Left cardiac atrium (tissue), 4 donors: ENCODE measurements at places on chromosomes 5 and 9. TPM values are rescaled to one million over a fixed set of nuclear protein-coding genes. Genes with fewer than 3 reads are reported as not detected.
A peak's percentile ranks its signal among the peaks of the same experiment; 100 is the strongest.

- no peak for DNase-seq
These were observed 57.4 kb upstream of the SIMC1 start for GRCh38 chr5:176180781-176181180.

DNA sequence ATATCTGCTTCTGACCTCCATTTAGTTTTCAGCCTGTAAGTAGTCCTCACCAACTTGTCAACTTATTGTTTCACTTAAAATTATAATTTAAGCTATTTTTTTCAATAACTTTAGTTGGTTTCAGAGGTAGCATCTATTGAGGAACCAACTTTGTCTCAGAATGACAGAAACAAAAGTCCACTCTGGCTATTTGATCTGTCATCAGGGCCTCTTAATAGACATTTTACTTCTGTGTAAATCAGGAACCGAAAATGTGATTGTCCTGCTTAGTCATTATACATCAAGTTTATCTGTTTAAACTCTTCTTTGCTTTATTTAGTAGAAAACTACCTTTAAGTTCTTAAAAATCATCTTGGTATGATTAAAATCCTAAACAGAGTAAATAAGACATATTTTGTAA, 820.8 kb upstream of the EDIL3 start:
- DNase-seq = no peak

GRCh38 chr5:10756549-10756948, 4.5 kb downstream of the DAP start:
- no peak for DNase-seq

DNA sequence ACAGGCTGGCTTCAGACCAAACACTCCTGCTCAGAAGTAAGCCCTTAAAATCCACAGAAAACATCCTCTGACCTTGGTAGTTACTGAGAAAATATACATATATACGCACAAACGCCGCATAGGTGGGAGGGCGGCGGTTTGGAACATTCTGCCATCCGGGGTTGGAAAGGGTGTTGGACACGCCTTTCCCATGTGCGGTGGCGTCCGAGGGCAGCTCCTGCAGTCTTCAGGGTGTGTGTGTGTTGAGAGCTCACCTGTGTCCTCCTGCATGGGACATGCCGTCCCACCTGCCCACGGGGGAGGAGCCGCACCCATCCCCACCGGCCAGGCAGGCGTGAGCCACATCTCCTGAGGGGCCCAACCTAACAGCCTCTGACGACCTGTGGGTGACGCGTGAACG, 28.2 kb downstream of the SLC9A3 start:
- no peak for DNase-seq

DNA sequence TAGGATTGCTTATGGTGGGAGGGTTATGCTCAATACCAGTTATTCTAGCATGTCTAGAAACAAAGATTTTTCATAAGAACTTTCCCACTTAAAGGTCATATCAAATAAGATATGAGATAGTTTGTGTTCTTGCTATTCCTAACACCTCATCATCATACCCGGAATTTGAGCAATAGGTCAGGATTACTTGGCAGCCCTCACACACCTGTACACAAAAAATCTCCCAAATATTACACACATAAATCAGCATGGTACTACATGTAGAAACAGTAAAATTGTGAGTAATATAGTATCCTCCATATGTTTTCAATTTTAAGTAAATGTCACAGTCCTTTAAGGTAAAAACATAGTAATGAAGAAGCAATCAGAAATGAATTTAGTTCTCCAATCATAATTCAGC, 113.7 kb downstream of the SLC25A46 start:
- no peak for DNase-seq

GRCh38 chr9:105245029-105245890, 809 bp downstream of the SLC44A1 start:
- DNase-seq = peak; percentile 35

GRCh38 chr9:107375001-107375400, 91.9 kb downstream of the RAD23B start:
- no peak for DNase-seq

GRCh38 chr5:87195104-87195591, 72.5 kb upstream of the RASA1 start:
- DNase-seq = no peak

- DNase-seq = no peak
These were observed 735 bp downstream of the IDNK start for GRCh38 chr9:83623679-83624076.

DNA sequence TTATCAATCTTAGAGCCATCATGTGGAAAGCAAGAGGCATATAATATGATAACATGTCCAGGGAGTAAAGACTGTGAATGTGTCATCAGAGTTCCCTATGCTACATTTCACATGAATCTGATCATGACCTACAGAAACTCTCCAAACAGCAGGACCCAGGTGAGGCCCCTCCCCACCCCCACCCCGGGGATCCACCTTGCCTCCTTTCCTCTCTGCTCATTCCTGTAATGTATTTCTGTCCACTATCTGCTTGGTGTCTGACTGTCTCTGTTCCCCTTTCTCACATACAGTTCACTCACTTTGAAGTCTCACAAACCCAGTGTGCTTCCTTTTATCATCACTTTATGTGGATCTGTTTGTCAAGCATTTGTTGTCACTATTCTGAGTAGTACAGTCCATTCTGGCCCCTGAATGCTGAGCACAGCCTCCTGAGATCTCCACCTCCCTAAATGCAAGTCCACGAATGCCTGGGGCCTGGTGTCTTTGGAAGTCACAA, 76.4 kb upstream of the SMARCA2 start:
- no peak for DNase-seq

- no peak for DNase-seq
These were observed 184.8 kb upstream of the CD180 start for GRCh38 chr5:67381236-67381880.

- no peak for DNase-seq
These were observed 445.4 kb upstream of the ITGA1 start for GRCh38 chr5:52342361-52342760.

- no peak for DNase-seq
These were observed 403.7 kb upstream of the TRPC7 start for GRCh38 chr5:136769093-136769492.

DNA sequence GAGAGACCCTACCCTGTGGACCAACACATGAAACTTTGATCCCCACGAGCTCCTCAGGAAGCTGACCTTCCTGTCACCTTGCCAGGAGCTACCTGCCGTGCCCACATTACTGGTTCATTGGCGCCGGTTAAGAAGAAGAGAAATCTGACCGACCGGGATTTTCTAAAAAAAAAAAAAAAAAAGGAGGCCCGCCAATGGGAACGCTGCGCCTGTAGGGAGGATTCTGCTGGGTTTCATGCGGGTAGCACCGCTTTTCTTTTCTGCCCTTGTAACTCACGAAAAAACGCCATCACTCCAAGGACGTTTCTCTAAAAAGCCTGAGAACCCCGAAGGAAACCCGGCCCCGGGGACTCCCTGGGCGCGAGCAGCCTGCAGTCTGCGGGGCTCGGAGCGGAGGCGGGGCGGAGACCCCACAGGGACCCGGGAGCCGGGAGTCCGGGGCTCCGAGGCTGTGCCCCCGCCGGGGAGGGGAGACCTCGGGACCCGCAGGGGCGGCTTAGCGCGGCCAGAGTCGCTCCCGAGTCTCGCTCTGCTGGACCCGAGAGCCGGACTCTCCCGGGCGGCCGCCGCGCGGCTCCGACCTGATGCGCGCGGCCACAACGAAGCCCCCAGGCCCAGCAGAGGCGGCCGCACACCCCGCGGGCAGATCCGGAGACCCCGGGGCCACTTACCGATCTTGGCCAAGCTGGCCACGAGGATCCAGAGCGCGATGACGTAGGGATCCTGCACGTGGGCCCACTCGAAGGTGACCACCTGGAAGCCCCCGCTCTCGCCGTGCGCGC, 617 bp downstream of the SLC9A3 start:
- DNase-seq = no peak

DNA sequence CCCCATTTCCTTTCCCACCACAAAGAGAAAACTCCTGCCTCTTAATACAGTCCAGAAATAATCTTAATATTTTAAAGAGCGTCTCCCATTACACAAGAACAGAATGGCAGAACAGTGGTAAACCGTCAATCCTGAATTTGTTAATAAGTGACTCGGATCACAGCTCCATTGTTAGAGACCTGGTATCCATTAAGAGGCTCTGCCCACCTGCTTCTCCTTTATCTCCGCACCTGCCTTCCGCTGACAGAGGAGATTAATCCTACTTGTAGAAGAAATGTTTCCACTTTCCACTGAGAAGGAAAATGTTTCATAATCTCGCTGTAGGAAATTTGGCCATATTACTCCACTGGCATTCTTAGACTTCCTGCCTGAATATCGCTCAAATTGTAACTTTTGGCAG, 1493.2 kb downstream of the MAT2B start:
- DNase-seq = no peak

DNA sequence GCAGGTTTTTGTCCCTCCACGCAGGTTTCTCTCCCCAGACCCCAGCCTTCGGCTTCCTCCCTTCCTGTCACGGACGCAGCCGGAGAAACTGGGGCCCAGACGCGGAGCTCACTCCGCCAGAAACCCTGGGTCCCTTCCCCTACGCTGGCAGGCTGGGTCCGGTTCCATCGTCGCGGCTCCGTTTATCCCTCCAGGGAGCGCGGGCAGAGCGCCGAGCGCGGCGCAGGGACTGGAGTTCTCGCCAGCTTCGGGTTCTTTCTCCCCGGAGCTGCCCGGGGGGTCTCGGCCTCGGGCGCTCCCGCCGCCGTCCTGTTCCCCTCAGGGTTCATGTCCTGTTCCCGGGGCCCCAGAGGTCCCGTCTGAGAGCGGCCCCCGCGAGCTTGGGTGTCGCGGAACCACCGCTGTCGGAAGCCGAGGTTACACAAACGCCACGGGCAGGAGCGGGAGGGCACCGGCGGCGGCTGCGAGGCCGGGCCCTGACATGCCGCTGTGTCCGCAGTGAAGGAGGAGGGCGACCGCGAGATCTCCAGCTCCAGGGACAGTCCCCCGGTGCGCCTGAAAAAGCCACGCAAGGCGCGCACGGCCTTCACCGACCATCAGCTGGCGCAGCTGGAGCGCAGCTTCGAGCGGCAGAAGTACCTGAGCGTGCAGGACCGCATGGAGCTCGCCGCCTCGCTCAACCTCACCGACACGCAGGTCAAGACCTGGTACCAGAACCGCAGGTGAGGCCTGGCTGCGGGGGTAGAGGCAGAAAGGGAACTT, 4.6 kb downstream of the BARHL1 start:
- DNase-seq = peak; percentile 17

DNA sequence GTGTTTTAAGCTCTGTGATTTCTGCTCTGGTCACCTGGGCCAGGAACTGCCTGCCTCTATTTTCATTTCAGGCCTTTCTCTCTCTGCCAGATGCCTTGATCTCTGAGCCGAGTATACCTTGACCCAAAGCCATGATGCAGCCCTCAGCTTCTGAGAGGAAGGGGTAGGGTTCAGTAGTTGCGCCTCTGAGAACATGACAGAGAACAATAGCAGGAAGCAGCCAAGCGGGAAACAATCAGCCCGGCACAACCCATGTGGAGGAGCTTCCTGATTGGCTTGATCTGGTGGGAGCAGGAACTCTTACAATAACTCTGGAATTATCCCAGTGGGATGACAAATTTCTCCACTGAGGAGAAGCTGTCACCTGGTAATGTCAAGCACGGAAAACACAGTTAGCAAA, 127.4 kb downstream of the PALM2AKAP2 start:
- DNase-seq = peak; percentile 66

DNA sequence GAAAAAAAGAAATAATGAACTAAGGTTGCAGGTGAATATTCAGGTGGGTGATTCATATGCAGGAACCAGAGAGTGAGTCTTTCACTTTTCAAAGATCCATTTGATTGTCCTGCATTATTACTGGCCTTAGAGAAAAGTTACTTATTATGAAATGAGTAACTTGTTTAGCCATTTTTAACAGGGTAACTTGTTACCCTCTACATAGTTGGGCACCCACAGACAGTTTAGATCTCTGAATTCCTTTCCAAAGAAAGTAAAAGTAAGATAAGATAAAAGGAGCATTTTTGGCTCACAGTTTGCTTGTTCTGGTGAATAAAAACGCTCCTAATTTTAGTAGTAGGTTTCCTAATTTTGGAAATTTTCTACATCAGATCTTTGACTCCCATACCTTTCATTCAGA, 54.1 kb upstream of the DAB2 start:
- no peak for DNase-seq

DNA sequence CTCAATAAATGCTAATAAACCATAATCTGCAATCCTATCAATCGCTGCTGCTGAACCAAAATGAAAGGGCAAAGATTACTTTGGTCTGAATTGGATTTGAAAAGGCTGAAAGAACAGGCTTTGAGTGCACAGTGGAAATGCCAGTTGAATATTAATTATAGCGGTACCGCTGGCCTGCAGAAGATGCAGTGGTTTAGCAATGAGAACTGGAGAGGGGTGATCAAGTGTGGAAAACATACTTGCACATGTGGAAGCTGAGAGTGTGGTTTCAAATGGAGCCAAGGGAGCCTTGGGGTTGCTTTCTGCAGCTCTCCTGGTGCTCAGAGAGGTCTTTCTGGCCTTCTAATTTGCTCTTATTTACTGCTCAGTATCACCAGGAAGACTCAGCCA, 133.9 kb downstream of the PTTG1 start:
- DNase-seq = no peak

DNA sequence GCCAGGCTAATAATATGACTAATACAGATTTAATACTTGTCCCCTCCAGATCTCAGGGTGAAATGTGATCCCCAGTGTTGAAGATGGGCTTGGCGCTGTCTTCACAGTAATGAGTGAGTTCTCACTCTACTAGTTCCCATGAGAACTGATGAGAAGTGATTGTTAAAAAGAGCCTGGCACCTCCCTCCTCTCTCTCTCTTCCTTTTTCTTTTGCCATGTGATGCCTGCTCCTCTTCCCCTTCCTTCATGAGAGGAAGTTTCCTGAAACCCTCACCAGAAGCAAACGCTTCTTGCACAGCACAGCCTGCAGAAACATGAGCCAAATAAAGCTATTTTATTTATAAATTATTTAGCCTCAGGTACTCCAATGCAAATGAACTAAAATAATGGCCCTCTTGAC, 55.2 kb downstream of the GLDC start:
- DNase-seq = no peak

GRCh38 chr5:65100911-65101631, 332.3 kb downstream of the CWC27 start:
- DNase-seq = peak; percentile 62

- no peak for DNase-seq
These were observed 173.9 kb downstream of the WDR70 start for GRCh38 chr5:37552770-37553719.

DNA sequence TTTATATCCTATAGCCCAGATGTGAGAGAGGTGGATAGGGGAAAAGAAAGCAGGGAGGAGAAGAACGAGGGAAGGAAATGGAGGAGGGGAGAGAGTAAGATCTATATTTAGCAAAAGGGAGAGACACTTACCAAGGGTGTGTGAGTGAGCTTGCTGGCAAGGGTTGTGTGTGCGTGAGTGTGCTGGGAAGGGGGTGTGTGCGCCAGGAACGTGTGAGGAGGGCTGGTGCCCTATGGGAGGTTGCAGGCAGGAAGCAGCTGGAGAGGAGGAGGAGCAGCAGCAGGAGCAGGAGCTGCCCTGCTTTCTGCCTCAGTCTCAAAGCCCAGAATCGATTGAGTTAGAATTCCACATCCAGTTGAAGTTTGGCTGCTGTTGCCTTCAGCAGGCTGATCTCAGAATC, 148.3 kb upstream of the RUSC2 start:
- peak; percentile 70 for DNase-seq

Gene KIF4B
- not detected for total RNA-seq

Gene AMBP
- total RNA-seq = 0.21 TPM

Gene PLPP1
- 56.8 TPM for total RNA-seq

Gene IL33
- total RNA-seq = 50.1 TPM

Gene IL5
- total RNA-seq = not detected

Gene SVEP1
- total RNA-seq = 18.6 TPM

Gene LCN9
- total RNA-seq = not detected

Gene REEP2
- total RNA-seq = 17.0 TPM

Gene DDX46
- total RNA-seq = 21.9 TPM

Gene PCSK5
- total RNA-seq = 7.9 TPM

Gene HTR1A
- not detected for total RNA-seq

Gene STPG3
- 0.59 TPM for total RNA-seq

Gene HOMER1
- 35.4 TPM for total RNA-seq
